ENCODE measurements at places on chromosomes 12 and 14.

DNA sequence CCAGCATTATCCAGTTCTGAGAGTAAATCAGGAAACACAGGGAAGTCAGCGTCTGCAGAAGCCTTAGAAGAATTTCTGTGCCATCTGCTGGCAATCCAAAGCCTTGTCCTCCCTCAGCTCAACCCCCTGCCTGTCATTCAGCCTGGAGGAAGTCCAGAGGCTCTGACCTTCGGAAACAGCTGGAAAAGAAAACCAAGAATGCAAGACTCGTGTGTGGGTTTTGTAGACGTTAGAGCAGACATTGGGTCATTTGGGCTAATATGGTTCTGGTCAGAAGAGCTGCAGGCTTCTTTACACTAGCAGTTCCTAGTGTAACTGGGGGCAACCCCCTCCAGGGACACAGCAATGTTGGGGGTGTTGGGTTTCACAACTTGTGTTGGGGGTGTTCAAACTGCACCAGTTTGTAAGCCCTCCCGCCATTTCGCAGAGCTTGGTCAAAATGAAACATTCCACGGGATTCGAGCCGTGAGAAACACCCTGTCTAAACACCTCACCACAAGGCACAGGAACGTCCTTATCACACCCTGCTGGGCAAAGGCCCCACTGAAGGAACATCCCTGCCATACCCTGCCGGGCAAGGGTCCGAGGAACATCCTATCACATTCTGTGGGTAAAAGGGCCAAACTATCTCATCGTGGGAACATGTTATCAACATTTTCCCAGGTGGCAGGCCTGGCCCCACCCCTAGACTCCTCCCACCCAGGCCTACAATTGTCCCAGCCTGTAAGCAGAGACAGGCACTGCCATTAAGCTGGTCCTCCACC is 21.0 kb upstream of the SERPINA4 start:
- H3K27me3 ChIP-seq: peaks cover 6% of the 10 kb centered on the region
- no peaks in the 10 kb centered on the region for H3K36me3 ChIP-seq
- H3K27ac ChIP-seq: no peak overlapping the region
- DNase-seq: no peak
- H3K4me1 ChIP-seq: no peaks in the 10 kb centered on the region

DNA sequence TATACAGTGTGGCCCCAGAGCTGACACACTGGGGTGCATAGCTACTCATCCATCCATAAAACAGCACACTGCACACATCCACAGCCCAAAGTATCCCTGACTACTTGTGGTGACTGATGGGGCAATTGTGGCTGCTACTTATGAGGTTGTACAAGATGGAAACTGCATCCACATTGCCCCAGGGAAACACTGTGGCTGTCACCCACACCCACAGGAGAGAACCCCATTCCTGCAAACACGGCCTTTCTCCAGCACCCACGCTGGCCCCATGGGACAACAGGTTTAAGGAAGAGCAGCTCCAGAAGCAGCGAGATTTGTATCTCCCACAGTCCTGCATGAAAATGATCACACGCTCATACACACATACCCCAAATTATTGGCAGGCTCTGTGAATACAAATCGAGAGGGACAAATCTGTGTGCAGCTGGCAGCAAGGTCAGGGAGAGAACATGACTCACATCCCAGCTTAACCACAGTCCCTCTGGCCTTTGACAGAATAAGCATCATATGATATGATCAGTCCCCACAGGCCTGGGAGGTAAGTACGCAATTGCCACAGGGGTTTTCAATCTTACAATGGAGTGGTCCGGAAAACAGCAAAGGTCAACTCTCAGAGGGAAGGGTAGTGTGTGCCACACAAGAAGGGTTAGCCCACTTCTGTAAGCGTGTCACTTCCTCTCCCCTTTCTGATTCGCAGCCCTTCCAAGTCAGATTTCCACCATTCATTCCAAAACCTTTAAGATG is 61.9 kb downstream of the ESR2 start:
- peaks cover 6% of the 10 kb centered on the region for H3K27me3 ChIP-seq
- DNase-seq: no peak
- H3K4me3 ChIP-seq: no peak overlapping the region
- peaks cover 21% of the 10 kb centered on the region for H3K36me3 ChIP-seq

GRCh38 chr12:32726286-32726685 is 29.4 kb downstream of the YARS2 start:
- no peaks in the 10 kb centered on the region for H3K4me1 ChIP-seq
- DNase-seq: no peak
- peak overlapping the region; percentile 34 for H3K27ac ChIP-seq
- H3K27me3 ChIP-seq: peaks cover 1% of the 10 kb centered on the region
- no peak overlapping the region for H3K4me3 ChIP-seq
- peaks cover 24% of the 10 kb centered on the region for H3K36me3 ChIP-seq

DNA sequence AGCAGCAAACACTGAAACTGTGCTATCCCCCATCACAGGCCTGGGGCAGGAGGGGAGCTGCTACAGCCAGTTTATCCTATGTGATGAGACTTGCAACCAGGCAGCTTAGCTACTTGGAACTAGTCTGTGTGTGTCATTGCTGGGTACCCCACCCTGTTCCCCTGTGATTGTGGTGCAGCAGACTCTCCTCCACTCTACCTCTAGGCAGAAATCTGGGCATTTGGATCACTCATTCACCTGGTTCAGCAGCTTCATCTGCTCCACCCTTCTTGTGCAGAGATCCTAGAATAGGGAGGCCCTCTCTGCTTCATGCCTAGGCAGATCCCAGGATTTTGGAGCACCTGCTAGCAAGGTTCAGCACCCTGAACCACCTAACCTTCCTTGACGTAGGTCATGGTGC is 8.8 kb downstream of the TAS2R13 start:
- H3K4me3 ChIP-seq: no peak overlapping the region
- no peak overlapping the region for H3K27ac ChIP-seq
- no peaks in the 10 kb centered on the region for H3K4me1 ChIP-seq
- H3K27me3 ChIP-seq: no peaks in the 10 kb centered on the region
- DNase-seq: no peak

Measured in immature natural killer cell (primary cell).